ENCODE measurements at places on chromosomes 16 and 17.
A peak's percentile ranks its signal among the peaks of the same experiment; 100 is the strongest.

DNA sequence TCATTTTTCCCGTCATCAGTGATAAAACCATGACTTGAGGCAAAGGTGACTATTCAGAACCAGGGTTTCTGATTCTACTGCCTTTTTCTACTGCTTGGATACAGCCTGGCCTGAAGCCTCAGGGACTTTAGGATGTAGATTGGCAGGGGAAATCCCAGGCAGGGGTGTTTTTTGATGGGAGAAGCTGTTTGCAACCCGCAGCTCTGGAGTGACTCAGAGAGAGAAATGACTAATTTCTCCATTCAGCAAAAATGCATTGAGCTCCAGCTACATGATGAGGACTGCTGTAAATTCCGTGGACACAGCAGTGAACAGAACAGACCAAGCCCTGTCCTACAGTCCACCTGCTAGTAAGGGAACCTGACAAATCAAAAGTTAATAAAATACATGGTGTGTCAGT is 560.6 kb downstream of the CDH13 start:
- no peak for DNase-seq

DNA sequence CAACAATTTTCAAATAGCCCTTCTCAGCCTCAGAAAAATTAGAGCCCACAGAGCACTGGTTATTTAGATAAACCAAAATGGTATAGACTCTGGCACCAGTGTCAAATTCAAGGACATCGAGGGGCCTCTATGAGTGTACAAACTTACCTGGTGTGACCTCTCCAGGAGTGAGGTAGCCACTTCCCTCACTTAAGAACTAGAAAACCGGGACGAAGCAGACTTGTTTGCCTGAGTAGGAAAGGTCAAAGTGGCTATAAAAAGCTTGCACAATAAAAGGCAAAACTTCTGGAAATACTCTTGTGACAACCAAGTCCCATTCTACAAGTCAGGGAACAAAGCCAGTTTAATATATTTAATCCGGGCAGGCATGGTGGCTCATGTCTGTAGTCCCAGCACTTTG is 39.2 kb upstream of the PRSS54 start:
- DNase-seq = no peak

- DNase-seq = no peak
These were observed 631 bp downstream of the NXPH3 start for GRCh38 chr17:49576088-49576916.

DNA sequence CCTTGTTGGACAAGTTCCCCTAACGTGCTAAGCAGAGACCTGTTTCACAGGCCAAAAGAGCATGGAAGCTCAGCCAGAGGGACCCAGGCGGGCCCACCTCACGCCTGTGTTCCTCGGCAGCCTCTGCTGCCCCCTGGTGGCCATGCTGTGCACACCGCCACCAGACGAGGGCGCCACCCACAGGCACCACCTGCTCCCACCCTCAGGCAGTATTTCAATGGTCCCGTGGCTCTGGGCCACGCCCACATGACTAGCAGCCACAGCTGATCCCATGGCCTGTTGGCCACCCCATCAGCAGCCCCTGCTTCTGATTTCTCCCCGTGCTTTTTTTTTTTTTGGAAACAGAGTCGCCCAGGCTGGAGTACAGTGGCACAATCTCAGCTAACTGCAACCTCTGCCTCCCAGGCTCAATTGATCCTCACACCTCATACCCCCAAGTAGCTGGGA is 18.9 kb downstream of the MPG start:
- peak; percentile 75 for DNase-seq

DNA sequence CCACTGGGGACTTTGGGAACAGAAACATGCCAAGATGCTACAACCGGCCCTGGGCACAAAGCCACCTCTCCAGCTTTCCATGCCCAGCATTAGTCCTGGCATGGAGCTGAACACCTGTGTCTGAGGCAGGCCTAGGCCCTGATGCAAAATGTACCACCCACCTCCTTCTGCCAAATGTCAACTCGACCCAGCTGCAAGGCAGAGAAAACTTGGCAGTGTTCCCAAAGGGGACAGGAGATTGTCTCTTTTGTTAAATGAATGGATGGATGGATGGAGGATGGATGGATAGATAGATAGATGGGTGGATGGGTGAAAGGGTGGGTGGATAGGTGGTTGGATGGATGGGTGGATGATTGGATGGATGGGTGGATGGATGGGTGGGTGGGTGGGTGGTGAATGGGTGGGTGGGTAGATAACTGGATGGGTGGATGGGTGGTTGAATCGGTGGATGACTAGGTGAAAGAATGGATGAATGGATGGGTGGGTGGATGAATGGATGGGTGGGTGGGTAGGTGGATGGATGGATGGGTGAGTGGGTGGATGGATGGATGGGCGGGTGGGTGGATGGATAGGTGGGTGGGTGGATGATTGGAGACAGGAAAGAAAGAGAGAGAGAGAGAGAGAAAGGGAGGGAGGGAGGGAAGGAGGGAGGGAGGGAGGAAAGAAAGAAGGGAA is 73.4 kb upstream of the TNRC6C start:
- DNase-seq = no peak

- DNase-seq = no peak
These were observed 32.8 kb downstream of the TANC2 start for GRCh38 chr17:62998665-62999393.

- DNase-seq = no peak
These were observed 3.8 kb upstream of the TBKBP1 start for GRCh38 chr17:47690121-47690520.

GRCh38 chr17:13777003-13777402 is 175.3 kb upstream of the HS3ST3A1 start:
- DNase-seq = no peak

DNA sequence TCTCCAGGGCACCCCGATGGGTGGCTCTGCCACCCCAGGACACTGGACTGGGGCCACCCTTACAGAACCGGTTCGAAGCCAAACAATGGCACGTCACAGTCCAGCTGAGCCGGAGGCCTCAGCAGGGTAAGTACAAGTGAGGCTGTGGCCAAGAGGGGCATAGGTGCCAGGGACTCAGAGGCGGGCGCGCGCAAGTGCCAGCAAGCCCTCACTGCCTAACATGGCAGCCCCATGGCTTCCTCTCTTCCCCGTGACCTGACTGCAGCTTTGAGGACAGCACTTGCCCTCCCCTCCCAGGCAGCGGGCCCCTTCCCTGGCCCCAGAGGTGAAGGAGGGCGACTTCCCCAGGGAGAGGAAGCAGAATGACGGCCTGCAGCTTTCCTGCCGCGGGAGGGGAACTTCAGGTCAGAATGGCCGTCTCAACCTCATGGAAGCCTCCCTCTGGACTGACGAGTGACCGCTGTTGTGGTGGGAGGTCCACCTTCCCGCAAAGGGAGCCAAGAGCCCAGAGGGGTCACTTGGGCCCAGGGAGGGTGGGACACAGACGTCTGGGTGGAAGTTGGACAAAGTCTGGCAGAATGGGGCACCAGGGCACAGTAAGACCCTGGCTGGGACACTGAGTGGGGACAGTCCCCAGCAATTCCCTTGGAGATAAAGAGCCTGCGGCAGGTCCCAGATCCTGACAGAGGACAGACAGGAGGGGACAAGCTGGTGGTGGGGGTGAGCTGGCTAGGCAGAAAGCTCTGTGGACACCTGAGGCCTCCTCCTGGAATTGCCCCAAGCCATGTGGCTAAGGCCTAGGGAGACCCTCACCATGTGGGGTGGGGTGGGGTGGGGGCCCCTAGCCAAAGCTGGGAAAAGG is 52.1 kb upstream of the TOB1 start:
- DNase-seq = no peak

- no peak for DNase-seq
These were observed 14.2 kb downstream of the APOH start for GRCh38 chr17:66214884-66215528.

GRCh38 chr17:66714046-66715023 is 120.6 kb upstream of the CACNG5 start:
- DNase-seq = no peak

DNA sequence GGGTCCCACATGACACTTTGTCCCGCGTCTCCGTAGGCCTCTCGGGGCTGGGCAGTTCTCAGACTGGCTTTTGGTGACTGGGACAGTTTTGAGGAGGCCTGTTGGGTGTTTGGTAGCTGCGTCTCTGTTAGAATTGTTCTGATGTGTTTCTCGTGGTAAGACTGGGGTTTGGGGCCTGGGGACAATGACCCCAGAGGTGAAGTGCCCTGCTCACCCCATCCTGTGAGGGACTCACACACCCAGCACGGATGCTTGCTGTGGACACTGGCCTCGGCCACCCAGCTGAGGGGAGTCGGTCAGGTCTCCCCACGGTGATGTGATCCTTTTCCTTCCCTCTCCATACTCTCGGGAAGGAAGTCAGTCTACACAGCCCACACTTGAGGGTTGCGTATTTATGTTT is 50.3 kb downstream of the METRNL start:
- DNase-seq = no peak

DNA sequence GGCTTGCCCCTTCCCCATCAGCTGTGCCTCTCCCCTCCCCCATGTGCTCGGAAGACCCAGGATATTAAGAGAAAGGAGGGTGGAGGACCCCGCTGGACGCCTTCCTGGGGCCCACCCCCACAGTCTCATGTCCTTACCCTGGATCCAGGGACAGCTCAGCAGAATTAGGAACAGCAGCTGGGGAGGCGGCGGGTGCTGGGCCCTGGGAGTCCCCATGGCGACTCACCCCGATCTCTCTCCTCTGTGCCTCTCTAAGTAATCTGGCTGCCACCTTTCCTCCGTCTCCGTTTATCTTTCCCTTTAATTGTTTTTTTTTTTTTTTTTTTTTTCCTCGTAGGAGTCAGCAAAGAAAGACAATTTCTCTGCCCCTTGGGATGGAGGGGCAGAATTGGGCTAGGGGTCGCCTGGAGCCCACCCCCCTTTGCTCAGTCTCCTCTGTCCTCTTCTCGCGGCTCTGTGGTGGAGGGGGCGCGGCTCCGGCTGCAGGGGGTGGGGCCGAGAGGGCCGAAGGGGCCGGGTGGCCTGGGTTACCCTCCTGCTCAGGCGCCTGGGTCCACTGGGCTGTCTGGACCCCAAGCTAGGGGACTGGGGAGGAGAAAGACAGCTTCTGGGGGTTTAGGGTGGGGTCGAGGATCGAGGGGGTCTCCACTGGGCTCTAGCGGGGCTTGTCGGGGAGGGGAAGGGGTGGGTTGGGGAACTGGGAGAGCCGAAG is 390 bp downstream of the SEZ6L2 start:
- DNase-seq = no peak

GRCh38 chr16:30184096-30184890 is 891 bp downstream of the CORO1A start:
- DNase-seq = no peak

DNA sequence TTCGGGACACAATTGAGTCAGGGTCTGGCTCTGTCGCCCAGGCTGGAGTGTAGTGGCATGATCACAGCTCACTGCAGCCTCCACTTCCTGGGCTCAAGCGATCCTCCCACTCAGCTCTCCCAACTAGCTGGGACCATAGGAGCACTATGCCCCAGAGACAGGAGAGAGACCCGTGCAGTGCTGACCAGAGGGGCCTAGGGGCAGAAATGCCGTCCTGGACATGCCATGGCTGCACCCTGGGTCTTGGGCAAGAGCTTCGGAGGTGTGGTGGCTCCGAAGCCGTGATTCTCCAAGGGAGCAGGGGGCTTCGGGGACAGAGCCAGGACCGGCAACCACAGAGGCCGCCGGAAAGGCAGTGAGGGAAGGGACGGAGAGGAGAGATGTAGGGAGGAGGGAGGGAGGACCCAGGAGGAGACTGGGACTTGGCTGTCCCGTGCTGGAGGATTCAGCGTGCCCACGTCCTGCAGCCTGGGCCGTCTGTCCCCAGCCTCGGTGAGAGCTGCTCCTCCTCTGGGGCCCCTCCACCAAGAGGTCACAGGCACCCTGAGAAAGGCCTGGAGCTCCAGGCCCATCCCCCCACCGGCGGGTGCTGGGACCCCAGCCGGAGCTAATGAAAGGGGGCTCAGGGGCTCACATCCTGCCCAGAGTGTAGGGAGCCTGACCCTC is 21.9 kb downstream of the TPSD1 start:
- DNase-seq = no peak

DNA sequence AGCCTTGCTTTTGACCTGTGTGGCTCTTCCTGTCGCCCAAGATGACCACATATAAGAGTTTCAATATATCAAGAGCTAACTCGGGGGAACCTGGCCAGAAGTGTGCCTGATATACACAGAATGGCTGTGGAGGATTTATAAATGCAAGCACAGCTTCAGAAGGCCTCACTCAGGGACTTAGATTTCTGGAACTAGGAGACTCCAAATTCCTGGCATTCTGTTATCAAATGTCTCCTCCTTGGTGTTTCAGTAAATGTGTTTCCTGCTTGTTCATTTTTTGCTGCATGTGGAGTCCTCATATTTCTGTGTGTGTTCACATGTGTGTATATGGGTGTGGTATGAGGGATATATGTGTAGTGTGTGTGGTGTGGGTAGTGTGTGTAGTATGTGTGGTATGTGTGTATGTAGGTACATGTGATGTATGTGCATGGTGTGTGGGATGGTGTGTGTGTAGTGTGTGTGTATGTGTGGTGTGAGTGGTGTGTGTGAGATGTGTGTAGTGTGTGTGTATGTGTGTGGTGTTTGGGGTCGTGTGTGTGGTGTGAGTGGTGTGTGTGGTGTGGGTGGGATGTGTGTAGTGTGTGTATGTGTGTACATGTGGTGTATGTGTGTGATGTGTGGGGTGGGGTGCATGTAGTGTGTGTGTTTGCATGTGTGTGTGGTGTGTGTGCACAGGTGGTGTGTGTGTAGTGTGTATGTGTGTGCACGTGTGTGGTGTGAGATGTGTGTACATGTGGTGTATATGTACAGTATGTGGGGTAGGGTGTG is 981 bp upstream of the CD300H start:
- no peak for DNase-seq

GRCh38 chr17:20280051-20280450 is 187.3 kb downstream of the LGALS9B start:
- DNase-seq = no peak

DNA sequence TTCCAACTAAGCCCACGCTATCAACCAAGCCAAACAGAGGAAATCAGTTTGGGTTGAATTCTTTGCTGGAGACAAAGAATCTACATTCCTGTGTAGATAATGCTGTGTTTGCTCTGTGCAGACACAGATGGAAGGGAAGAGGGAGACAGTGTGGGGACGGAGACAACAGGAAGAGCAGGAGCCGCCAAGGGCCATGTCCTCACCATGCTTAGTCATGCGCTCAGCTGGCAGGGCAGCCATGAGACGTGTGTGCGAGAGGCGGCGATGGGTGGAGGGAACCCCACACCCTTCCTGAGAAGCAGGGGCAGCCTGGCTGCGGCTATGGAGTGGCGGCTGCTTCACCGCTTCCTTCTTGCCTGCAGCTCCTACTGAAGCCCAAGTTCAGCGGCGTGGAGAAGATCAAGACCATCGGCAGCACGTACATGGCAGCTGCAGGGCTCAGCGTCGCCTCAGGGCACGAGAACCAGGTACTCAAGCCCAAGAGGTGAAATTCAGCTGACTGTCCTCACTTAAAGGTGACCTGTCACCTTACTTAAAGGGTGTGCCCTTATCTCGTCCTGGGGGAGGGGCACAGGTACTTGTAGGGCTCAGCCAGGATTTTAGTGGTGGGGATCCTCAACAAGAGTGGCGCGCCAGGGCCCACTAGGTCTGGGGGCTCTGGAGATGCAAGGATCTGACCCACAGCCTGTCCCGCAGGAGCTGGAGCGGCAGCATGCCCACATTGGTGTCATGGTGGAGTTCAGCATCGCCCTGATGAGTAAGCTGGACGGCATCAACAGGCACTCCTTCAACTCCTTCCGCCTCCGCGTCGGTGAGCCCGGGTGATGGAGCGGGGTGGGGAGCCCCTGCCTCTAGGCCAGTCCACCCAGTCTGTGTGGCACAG is 47.5 kb downstream of the ADCY7 start:
- peak; percentile 44 for DNase-seq
